ENCODE measurements at places on chromosomes 2 and 18. TPM values are rescaled to one million over a fixed set of nuclear protein-coding genes. Genes with fewer than 3 reads are reported as not detected.

DNA sequence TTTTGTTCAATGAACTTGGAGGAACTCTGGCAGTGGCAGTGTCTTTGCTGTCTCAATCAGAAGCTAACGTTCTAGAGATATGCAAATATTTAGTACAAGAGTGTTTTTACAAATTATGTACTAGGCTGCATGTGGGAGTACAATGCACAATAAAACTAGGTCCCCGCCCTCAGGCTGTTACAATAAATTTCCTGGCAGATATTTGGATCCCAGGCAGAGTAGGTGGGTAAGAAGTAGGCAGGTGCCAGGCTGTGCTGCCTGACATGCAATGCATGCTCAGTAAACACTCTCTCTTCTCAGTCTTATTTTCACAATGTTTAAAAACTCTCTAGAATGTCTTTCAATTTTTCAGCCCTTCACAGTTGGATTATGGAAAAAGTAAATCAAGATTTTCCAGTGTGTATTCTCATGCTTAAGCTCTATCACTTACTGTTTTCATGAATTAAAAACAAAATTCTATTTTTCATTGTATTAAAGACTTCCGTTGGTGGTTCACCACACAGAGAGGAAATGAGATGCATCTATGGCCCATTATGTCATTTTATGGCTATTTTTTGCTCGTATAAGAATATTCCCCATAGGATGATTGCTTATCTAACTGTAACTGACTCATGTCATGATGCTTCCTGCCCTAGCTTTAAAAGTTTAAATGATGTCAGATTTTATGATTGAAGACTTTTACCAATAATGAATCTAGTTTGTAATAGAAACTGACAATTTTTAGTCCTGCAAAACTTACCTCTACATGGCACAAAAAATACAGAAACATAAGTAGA is 346.1 kb downstream of the RND3 start:
- DNase-seq, result no peak

DNA sequence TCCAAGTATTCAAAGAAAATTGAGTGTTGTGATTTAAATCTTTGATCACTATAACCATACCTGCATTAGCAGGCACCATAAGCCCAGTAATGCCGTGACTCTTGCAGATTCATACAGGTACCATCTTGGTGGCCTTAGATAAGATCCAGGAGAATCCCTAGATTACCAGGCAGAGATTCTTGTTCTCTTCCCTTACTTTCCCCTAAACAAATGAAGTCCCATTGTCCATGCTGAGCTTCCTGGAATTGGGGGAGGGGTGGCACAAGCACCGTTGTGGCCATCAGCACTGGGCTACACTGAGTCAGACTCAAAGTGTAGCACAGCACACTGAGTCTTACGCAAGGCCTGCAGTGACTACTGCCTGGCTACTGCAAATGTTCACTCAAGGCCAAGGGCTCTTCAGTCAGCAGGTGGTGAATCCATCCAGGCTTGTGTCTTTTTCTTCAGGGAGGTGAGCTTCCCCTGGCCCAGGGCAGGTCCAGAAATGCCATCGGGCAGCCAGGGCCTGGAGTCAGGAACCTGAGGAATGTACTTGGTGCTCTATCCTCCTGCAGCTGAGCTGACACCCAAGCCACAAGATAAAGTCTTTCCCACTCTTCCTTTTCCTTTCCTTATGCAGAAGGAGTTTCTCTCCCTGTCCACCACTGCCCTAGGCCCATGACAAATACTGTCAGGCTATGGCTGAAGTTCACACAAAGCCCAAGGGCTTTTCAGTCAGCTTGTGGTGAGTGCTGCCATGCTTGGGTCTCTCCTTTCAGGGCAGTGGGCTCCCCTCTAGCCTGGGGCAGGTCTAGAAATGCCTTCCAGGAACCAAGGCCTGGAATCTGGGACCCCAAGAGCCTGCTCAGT is 52.6 kb downstream of the CD28 start:
- no peak for DNase-seq

- DNase-seq, result no peak
Measured at GRCh38 chr2:7835693-7836680, 845.9 kb upstream of the ID2 start.

GRCh38 chr2:104102615-104103014 is 751.3 kb upstream of the POU3F3 start:
- DNase-seq, result no peak

DNA sequence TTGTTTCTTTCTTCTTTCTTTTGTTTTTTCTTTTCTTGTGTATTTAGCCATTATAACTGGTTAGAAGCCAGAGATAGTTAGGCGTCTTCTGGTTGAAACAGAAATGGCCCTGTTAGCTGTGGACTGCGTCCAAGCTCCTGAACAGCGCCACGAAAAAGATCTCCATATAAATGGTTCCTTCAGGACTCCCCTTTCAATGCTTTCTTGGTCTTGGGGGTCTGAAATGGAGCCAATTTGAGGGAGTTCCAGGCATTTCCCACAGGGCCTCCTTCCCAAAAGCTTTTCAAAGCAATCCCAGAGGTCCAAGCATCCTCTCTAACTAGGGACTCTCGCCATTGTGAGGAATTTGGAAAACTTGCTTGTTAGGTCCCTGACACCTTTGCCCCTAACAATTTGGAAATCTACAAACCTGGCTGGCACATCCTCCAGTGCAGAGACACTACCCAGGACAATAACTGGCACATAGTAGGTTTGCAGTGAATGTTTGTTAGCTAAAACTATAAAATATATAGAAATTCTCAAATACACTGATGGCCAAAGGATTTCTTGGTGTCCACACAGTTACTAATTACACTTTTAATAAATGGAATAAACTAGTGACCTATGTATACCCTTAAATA is 80.1 kb downstream of the MYCN start:
- DNase-seq, result no peak

- DNase-seq, result no peak
Measured at GRCh38 chr18:38010971-38011857, 445.6 kb upstream of the CELF4 start.

DNA sequence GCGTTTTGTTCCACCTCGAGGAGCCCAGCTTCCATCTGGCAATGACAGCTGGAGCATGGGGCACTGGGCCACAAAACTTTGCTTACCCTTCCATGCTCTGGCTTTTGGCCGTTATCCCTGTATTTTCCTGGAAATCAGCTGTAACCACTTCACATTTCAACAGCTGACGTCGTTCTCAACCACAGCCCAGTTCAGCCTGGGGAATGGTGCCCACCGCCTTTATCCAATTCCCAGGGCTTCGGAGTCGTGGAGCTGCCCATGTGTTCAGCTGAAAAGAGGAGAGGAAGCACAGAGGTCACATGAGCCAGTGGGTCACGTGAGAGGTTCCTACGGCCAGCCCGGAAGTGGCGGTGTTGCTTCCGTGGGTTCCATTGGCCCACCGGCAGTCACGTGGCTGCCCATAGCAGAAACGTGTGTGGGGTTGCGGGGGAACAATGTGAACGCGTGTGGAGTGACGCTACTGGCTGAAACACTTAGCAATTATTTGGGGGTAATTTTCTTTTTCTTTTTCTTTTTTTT is 16.7 kb upstream of the EDAR start:
- peak; percentile 48 for DNase-seq

DNA sequence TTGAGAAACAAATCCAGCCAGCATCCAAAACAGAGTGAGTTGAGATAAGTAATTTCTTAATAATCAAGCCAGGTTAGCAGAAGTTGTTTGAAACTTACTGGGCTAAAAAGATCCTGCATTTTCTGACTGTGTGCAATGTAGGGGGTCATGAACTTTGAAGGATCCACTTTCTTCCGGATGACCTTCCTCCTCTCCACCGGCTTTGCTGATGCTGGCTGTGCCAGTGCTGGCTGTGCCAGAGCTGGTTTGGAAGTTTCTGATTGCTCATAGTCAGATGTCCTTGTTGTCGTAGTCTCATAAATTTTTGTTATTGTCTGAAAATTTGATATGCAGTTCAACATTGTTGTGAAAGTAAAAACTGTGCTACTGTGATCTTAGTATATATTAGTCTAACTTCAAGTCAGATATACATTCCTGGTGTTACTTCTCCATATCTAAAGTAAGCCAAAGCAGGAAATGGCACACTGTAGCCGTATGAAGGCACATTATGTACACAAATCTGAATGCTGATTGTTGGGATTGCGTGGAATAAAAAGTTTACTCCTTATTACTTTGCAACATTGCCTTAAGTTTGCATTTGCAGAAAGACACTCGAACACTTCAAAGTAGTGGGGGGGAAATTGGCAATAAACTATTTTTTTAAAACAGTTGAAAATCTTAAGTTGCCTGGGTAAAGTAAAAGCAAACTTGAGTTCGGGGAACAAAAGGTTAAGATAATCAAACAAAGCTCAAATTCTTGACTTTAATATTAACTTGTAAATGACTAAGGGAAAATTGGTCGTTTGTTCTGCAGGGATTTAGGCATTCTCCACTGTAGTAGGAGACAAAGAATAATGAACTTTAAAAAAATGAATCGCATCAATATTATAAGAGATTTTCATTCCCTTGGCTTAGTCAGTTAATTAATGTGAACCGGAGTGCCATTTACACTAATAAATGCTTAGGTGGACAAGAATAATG is 6.4 kb downstream of the NEB start:
- DNase-seq, result no peak

DNA sequence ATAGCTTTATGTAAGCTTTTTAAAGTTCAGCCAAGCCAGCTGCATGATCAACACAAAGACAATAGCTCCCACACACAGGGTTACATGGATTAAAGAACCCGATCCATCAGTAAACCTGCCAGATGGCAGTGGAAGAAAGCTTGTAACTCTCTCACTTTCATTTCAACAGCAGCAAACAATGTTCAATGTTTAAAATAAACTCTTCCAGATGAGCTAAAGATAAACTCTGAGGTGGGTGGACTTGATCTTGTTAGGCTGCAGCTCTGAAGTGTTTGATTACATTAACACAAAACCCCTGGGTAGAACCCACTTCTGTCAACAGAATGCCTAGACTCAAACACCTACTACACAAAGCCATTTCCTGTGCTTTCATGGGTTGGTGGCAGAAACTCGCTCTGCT is 13.9 kb downstream of the RDH14 start:
- DNase-seq, result no peak

DNA sequence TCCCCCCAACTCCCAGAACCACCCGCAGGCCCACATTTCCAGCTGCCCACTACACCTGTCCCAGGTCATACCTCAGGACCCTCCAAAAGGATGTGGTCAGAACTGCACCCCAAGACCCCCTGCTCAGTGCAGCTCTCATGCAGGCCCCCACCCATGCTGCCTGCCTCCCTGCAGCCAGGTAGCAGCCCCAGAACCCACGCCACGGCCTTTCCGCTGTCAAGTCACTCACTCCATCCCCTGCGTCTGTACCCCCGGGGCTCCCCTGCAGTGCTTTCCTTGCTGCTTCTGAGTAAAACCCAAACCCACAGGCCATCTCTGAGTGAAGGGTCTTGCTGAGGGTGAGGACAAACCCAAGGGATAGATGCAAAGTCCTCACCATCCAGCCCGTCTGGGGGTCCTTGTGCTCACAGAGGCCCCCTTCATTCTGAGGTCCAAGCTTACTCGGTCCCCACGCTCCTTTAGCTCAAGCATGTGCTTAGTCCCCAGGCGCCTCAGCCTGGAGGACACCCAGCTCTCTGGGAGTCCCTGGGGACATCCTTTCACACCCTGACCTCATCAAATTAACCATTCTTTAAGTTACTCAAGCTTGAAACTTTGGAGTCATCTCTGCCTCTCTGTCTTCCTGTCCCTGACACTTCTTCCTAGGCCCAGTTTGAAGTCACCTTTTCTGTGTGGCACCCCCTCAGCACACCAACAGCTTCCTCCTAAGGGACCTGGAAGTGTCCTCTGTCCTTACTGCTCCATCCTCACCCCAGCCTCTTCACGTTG is 130.1 kb downstream of the SMAD7 start:
- no peak for DNase-seq

GRCh38 chr2:236659758-236660150 is 90.1 kb downstream of the ACKR3 start:
- DNase-seq, result no peak

DNA sequence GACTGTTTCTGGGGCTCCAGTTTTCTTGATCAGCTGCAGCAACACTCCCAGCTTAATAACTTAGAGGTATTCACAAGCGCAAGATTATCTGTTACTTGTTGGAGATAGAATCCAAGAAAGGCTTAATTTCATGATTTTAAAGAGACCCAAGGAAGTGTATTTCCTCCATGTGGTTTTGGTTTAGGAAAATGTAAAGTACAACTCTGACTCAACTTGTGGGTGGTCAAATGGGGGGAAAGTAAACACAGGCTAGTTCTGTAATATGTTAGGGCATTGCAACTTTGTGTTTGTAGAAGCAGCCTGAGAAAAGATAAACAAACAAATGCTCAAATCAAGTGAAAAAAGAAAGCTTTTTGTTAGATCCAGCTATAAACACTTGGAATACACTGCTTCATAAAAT is 90.1 kb upstream of the COL3A1 start:
- DNase-seq, result no peak

- peak; percentile 48 for DNase-seq
Measured at GRCh38 chr2:67974559-67975430, 88.0 kb downstream of the C1D start.

DNA sequence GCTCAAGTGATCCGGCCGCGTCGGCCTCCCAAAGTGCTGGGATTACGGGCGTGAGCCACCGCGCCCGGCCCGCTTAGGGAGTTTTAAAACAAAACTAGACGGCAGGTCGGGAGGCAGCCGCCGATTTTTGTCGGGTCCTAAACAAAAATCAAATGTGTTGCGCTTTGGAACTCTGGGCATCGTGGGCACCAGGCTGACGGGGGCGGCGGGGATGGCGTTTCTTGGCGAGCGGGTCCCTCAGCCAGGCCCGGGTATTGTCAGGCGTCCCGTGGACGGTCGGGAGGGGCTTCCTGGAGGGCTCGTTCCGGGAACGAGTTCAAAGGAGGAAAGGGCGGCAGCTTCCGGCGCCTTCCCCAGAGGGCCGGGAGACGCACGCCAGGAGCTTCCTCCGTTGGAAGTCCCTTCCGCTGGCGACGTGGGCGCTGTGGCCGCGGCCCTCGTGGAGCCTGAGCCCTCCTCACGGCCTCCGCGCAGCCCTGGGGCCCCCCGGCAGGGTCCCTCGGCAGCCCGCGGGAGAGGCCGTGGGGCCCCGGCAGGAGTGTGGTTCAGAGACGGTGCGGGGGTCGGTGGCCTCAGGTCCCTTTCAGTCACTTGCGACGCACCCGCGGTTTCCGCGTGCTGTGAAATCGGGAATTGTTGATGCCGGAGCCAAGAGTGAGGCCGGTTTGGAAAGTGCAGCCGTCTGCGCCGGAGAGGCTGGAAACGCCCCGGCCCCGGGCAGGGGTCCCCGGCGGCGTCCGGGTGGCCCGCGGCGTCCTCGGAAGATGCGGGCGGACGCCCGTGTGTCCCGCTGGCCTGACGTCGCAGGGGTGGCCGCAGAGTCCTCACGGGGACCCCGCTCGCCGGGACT is 59.3 kb downstream of the EMILIN2 start:
- peak; percentile 85 for DNase-seq

- peak; percentile 71 for DNase-seq
Measured at GRCh38 chr2:120419073-120419472, 73.1 kb downstream of the INHBB start.

The TAF1B gene
- 6.1 TPM for total RNA-seq

The CCDC141 gene
- total RNA-seq, result 136 TPM

The FAHD2B gene
- 31.8 TPM for total RNA-seq

The SLC4A5 gene
- total RNA-seq, result 1.3 TPM

The ANKRD29 gene
- 7.0 TPM for total RNA-seq

The TLX2 gene
- not detected for total RNA-seq

The TTR gene
- not detected for total RNA-seq

The CFAP65 gene
- not detected for total RNA-seq

The VWA3B gene
- 0.32 TPM for total RNA-seq

The ASNSD1 gene
- 37.9 TPM for total RNA-seq

The COL4A4 gene
- 10.3 TPM for total RNA-seq

Data from Right ventricle myocardium superior (tissue), 1 donor.